SK-N-SH (cell line): ENCODE measurements at places on chromosomes 2 and 18.
A peak's percentile ranks its signal among the peaks of the same experiment; 100 is the strongest.

DNA sequence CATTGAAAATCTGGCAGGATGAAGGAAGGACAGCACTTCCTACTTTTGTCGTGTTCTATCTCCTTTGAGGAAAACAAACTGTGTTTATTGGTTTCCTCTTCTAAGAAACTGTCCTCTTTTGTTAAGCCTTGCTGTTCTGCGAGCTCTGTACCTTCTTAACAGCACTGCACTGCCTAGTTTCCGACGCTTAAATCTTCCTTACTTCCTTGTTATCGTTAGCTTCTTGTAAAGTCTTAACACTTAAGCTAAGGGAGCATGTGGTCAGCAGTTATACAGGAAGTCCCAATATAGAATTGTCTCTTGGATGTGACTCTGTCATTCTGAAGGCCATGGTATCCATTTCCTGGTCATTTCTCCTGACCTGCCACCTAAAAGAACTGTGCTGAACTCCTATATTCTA, 552.8 kb upstream of the NRP2 start:
- no peak for DNase-seq

DNA sequence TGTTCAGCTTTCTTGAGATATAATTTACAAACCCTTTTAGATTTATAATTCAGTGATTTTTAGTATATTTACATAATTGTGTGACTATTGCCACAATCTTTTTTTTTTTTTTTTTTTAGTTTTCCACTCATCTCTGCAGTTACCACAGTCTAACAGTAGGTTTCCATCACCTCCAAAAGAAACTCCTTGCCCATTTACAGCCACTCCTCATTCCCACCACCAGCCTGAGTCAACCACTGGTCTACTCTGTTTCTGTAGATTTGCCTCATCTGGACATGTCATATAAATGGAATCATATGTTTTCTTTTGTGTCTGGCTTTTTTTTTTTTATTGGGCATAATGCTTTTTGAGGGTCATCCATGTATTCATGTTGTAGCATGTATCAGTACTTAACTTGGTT, 16.1 kb downstream of the MTX2 start:
- DNase-seq = no peak

DNA sequence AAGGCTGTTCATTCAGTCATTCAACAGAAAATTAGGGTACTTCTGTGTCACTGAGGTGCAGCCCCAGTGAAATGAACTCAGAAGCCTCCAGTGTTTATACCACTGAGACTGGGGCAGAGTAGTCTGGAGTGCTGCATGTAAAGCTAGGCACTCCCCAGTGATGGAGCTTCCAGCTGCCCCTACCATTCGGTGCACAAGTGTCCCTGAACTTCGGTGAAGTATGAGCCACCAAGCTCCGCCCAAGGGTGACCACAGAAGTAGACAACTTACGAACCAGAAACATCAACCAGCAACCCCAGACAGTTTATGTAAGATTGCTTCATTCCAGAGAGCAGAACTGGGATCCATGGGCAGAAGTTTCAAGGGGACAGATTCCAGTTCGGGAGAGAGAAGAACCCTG, 70.6 kb upstream of the FOSL2 start:
- DNase-seq = no peak

- DNase-seq = no peak
Observed at GRCh38 chr18:39455285-39455684, 1889.7 kb upstream of the CELF4 start.

DNA sequence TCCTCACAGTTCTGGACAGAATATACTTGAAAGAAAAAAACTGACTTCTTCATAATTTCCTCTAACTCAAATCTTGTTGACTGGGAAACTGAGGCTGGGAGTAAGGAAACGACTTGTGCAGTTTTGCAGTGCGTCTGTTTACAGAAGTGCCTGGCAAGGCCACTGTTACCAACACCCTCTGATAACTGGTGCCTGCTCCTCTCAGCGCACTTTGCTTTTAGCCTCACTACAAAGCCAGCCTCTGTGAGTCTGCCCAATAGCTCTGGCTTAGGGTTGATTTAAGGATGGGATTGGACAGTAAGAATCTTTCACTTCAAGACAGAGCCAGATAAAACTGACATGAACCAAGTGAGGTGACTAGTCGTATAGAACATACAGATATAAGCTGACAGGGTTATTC, 410.8 kb downstream of the PTPRM start:
- DNase-seq = no peak

- no peak for DNase-seq
Observed at GRCh38 chr18:36247036-36247435, 50.5 kb upstream of the FHOD3 start.

DNA sequence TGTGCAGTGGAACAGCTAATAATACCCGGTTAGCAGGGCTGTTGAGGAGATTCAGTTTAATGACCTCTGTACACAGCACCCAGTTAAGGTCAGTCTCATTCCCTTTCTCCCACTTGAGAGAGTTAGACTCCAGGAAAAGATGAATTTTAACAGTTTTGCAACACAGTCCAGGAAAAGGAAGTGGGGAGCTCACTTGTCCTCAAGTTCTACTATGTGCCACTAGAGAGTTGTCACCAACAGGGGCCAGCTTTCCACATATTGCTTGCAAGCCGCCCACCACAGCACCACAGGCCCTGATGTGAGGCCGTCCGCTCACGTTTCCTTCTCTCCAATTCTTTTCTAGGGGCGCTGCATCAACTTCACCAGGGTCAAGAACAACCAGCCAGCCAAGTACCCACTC, 142.1 kb downstream of the GFPT1 start:
- no peak for DNase-seq

GRCh38 chr2:20536619-20537422, 89.9 kb downstream of the RHOB start:
- no peak for DNase-seq

DNA sequence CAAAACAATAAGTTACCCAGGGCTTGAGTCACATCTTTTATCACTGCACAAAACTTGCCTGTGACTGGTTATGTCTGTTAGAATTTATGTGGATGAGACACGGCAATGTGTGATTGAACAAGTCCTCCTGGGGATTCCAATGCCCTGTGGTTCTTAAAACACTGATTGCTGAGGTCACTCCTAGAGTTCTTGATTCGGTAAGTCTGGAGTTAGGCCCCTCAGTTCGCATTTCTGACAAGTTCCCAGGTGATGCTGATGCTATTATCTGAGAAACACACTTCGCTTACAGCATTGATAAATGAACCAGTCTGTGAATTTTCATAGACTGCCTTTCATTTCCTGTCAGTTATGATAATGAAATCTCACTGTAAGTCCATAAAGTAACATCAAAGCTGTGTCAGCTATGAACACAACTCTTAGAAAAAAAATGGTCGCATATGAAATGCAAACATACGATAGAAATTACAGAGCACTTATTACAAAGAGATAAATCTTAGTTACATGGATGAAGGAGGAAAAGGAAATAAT, 214.0 kb downstream of the DLGAP1 start:
- DNase-seq = no peak

GRCh38 chr2:112660138-112660537, 14.4 kb downstream of the SLC20A1 start:
- DNase-seq = no peak

DNA sequence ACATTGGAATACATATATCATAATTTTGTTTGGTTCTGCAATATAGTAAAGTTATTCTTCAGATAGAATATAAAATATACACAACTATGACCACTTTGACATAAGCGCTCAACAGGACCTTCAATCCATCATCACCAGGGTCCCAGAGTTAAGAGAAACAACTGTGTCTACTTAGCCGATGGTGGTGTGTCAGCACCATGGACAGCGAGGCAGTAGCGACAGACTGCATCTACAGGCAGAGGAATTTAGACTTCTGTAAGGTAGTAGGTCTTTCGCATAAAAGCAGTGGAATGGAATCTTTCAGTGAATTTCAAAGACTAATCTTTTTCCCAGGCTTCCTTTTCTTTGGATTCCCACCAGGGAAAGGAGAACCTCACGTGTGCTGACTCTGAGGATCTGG, 20.5 kb upstream of the LRPPRC start:
- no peak for DNase-seq

DNA sequence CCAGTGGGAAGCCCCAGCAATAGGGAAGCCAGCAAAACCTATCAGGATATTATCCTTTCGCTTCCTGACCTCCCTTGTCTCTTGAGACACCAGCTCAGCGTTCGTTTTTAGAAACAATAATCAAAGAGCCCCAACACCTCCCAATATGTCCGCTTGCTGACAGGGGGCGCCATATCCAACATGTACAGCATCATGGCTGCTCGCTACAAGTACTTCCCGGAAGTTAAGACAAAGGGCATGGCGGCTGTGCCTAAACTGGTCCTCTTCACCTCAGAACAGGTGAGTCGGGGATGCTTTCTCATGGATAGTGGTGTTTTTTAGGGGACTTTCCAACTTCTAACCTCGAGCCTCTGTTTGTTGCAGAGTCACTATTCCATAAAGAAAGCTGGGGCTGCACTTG, 28.7 kb downstream of the GAD1 start:
- no peak for DNase-seq

- DNase-seq = no peak
Observed at GRCh38 chr2:97688062-97688827, 18.7 kb downstream of the C2orf92 start.

DNA sequence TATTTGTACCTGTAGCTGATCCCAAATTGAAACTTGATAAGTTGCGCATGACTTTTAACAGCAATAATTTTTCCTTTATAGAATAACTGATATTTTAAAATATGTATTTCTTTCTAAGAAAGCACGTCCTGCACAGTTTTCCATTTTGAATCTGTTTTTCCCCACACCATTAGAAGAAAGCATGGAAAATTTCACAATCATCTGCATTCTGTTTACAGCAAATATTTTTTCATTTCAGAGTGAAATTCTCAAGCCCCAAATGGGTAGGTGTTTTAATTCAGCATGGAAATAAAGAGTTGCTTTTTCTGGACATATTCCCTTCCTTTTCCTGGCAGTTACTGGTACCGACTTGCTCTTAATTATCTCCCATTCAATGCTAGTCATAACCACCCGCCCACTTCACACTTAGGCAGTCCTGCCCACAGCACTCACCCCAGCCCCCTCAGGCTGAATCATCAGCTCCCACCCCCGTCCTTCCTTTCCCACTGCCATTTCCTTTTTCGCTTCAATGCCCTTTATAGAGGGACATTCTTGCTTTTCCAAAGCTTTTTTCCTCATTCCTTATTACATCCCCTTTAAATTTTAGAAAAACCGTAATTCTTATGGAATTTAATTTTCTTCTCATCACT, 89.2 kb upstream of the GLS start:
- DNase-seq = no peak

GRCh38 chr2:9194352-9194751, 12.3 kb upstream of the ASAP2 start:
- no peak for DNase-seq

DNA sequence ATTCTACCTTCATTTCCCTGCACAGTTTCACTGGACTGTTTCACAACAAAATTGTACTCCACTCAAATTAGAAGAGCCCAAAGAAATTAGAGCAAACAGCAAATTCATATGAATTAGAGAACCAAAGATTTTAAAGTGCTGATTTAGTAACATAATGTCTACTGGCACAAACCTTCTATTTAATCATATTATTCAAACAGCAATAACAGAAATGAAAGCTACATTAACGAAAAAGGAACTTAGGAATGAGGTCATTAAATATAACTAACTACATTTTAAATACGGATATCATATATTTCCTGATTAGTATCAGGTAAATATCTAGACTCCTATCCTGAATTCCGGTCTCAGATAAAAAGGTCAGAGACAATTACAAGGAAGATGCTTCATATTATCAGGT, 5.1 kb downstream of the C18orf32 start:
- DNase-seq = no peak

DNA sequence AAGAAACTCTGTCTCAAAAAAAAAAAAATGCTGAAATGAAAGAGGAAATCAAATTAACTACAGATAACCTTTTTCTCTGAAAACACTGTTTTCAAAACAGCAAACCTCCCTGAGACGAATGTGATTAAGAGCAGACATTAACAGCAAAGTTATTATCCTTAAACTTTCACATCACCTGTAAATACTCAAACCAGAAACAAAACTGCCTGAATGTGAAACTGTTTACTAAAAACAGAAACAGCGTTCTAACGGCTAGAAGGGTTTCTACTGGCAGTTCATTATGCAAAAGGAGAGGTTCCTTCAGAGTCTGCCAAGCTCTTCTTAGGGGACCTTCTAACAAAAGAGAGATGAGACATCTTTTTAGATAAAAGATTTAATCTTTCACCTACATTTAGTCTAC, 45.9 kb downstream of the PNO1 start:
- no peak for DNase-seq

GRCh38 chr2:28567061-28567471, 71.2 kb downstream of the PLB1 start:
- DNase-seq = peak; percentile 71

DNA sequence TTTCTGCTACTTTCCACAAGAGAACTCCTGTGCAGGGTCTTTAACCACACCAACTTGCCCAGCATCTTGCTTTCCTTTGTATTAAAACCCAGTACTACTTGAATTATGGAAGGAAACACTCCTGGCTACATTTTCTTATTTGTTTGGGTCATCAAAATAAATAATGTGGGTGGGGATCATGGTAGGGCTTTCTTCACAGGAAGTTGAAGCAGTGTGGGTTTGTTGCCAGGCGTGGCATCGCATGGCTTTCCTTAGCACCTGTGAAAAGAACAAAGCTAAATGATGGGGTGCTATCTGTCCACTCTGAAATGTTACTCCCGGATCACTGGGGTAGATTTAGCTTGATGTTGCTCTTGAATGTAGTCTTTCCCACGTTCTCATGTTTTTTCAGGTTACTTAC, 18.7 kb downstream of the ARHGAP25 start:
- no peak for DNase-seq

DNA sequence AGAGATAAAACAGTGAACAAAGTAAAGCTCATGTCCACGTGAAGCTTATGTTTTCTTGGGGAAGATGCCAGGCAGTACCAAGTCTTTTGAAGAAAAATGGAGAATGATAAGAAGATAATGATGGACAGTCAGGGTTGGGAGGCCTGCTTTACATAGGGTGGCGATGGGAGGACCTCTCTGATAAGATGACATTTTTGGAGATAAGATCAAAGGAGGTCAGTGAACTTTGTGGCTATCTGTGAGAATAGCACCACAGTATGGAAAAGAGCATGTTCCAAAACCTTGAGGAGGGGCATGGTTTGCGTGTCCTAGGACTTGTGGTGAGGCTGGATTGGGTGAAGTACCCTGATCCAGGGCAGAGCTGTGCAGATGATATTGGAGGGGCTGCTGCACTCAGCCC, 461.7 kb upstream of the NRP2 start:
- DNase-seq = no peak

DNA sequence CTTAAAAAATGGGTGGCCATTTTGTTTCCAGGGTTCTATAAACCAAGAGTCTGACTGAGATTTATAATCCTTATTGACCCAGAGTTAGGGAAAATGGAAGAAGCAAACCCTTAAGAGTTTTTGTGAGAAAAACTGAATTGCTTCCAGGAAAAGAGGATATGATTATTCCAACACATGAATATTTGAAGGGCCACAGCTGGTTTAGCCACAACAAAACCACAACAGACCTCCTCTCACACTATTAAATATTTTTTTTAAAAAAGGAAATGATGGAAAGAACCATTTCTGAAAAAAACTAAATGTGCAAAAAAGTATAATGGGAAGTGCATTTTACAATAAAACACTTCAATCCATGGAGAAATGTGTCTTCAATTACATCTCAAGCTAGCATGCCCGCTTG, 182.7 kb downstream of the ETAA1 start:
- DNase-seq = no peak
